Activated naive CD4-positive, alpha-beta T cell (primary cell): ENCODE measurements at places on chromosomes 6 and 20.

DNA sequence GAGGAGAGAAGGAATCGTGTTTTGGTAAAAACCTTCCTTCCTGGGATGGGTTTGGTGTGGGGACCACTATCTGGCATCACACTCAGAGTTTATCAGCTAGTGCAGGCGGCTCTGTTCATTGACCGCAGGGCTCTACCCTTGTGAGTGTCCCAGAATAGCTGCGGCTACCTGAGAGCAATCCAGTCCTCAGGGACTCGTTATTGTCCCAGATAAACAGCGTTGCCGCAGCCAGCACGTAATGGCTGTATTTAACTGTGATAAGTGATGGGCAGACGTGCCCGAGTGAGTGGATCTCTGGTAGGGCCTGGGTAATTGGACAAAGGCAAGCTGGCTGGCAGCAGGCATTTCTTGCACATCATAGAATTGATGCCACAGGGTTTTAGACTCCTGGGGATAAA is 163.3 kb downstream of the SOBP start:
- DNase-seq, result no peak

GRCh38 chr6:121479486-121480098 is 44.1 kb downstream of the GJA1 start:
- no peak for DNase-seq

- DNase-seq, result no peak
Measured at GRCh38 chr6:166268431-166268830, 39.8 kb downstream of the PRR18 start.

DNA sequence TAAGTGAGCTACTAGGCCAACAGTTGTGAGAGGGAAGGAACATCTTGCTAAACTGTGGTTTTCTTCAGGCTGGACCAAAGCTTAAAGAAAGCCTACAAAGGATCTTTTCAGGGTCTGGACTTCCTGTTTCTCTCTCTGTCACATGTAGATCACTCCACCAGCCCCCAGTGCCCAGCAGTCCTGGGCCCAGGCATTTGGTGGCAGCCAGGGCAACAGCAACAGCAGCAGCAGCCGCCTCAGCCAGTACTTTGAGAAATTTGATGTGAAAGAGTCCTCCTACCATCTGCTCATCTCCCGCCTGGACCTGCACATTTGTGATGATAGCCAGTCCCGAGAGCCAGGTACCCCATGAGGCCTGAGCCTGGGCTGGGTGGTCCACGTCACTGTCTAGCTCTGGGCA is 44.1 kb downstream of the BLTP3A start:
- DNase-seq, result no peak

GRCh38 chr6:40802481-40802880 is 215.3 kb upstream of the LRFN2 start:
- DNase-seq, result no peak

GRCh38 chr6:134472661-134473060 is 154.7 kb upstream of the SGK1 start:
- no peak for DNase-seq

DNA sequence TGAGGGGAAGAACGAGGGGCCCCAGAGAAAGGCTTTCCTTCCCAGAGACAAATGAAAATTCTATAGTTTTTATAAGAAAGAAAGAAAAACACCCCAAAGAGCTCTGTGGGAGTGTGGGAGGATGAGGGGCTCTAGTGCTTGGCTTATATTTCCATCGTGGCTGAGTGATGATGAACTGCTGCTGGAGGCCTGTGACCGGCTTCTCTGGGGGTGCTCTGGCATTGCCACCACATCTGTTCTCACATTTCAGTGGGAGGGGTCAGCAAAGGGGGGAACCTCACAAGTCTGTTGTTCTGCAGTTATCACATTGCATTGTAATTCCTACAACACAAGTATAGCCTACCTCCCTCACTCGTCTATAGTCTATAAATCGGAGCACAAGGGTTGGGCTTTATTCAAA is 67.6 kb upstream of the BACH2 start:
- no peak for DNase-seq

- DNase-seq, result no peak
Measured at GRCh38 chr6:35377002-35377401, 34.6 kb downstream of the PPARD start.

- DNase-seq, result no peak
Measured at GRCh38 chr6:75689576-75689975, 59.5 kb upstream of the MYO6 start.

GRCh38 chr6:136710877-136711552 is 81.3 kb downstream of the MAP3K5 start:
- DNase-seq, result no peak
